Effector memory CD8-positive, alpha-beta T cell (primary cell): ENCODE measurements at places on chromosomes 1 and 21.

GRCh38 chr1:27358928-27359313 is 7.8 kb downstream of the MAP3K6 start:
- no peak for DNase-seq

- DNase-seq = peak; percentile 22
Observed at GRCh38 chr1:13228343-13228781, 2.4 kb upstream of the PRAMEF18 start.

GRCh38 chr21:44854391-44854663 is 19.2 kb downstream of the PTTG1IP start:
- DNase-seq = no peak

DNA sequence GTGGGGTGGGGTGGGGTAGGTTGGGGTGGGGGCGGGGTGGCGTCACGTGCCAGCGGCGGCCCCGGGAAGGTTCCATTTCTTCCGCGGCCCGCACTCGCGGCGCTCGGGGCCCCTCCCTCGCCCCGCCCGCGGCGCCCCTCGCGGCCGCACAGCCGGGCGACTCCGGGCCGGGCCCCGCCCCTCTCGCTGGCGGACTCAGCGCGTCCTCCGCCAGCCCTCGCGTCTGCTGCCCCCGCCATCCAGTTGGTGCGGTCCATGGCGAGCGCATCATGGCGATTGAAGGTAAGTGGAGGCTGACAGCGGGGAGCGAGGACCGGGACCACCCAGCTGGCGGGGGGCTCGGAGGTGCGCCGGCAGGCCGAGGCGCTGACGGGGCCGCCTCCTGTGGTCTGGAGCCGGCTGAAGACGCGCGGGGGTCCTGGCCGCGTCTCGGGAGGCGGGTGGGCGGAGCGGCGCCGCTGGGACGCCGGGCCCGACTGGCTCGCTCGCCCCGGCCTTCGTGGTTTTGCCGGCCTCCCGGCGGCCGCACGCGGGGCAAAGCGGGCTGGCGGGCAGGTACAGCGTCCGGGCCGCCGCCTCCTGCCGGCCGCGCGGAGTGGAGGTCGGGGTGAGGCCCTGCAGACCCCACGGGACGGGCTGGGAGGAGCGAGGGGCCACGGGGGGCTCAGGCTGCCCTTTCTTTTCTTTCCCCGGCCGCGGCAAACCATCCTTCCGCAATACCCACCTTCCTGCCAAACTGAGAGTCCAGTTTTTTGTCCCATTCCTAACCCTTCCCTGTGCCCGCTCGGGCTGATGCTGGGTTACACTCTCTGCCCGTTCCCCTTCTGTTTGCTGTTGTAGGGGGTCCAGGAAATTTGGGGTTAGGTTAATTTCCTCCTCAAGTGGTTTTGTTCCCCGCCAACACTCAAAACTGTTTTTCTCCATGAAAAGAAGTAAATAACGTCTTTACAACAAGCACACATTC is at the start of gene SYT14:
Gene SYT14, plus strand, starts transcription at position 222 of the 964 bp plus-strand sequence. Its CDS starts 48 bp downstream, at position 270.
- DNase-seq = no peak

DNA sequence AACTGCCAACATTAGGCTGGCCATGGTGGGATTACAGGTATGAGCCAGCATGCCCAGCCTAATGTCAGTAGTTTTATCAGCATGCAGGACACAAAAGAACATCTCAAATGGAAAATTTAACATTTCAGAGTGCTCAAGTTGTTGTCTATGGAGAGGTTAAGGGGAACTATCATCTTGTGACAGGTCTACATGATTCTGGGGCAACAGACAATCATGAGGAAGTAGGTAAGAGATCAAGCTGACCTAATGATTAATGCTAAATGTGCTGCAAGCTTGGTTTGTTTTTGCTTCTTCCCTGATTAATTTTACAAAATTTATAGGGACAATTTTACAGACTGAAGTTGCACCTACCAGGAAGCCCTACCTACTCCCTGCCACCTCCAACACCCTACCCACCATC is 36.6 kb downstream of the FMO4 start:
- DNase-seq = no peak

DNA sequence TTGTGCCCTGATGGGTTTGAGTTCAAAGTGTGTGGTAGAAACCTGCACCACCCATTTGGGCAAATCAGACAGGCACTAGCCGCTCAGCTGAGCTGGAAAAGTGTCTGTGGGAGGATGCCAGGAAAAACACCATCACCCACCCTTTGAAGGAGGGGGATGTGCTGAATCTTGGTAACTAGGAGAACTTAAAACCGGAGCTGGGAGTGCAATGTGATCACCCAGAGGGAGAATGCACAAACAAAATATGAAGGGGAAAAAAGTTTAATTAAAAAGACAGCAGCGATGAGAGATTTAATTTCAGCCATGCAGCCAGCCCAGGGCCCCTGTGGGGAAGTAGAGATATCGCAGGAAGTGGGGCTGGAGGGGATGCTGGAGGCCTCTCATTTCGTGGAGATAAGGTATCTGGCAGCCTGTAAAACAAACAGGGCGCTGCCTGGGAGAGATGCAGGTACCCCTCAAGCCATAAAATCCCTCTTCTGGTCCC is 86.8 kb upstream of the BCAR3 start:
- no peak for DNase-seq

- no peak for DNase-seq
Observed at GRCh38 chr1:35441926-35442579, 115.2 kb downstream of the KIAA0319L start.

GRCh38 chr1:187067160-187067559 is 238.4 kb downstream of the PLA2G4A start:
- DNase-seq = no peak

GRCh38 chr1:83717785-83718184 is 281.1 kb downstream of the TTLL7 start:
- DNase-seq = no peak

DNA sequence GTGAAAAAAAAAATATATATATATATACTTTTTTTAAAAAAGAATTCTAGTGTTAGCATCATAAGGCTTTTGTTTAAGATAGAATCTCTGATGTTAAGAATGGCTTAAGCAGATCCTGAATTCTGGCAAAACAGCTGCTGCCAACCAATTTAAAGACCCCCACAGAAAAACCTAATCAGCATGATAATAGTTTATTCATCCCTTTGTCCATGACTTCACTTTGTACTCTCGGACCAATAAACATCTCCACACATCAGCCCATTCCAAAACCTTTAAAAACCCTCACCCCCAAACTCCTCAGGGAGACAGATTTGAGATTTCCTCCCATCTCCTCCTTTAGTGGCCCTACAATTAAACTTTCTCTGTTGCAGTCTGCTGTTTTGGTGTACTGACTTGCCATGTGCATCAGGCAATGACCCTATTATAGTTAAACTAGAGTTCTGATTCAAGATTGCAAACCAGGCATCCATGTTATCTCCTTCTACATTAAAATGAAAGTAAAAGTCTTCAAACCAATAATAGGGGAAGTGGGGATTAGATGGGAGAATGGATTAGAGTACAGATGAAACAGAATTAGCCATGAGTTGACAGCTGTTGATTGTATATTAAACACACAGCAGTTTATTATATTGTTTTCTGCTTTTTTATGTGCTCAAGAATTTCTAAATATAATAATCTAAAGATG is 9.8 kb upstream of the PHTF1 start:
- DNase-seq = no peak

DNA sequence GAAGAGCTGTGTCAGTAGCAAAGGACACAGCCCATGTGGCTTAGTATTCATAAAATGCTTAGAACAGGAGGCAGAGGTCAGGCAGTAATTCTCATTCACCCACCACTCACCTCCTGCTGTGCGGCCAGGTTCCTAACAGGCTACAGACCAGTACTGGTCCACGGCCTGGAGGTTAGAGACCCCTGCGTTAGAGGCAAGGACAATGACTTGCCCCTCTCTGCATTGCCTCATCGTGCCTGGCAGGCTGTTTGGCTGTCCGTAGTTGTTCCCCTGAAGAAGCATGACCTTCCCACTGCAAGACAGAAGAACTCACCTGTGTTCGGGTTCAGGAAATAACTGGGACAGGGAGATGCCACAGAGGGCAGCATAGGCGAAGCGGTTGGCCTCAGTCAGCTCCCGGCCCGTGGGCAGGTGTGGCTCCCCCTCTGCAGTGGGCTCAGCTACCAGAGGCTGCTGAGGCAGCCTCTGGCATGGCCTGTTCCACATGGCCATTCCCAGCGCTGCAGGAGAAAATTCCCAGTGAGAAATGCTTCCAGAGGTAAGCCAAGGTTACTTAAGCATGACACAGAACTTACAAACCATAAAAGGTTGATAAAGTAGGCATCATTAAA is 19.3 kb downstream of the TMCO4 start:
- DNase-seq = no peak

DNA sequence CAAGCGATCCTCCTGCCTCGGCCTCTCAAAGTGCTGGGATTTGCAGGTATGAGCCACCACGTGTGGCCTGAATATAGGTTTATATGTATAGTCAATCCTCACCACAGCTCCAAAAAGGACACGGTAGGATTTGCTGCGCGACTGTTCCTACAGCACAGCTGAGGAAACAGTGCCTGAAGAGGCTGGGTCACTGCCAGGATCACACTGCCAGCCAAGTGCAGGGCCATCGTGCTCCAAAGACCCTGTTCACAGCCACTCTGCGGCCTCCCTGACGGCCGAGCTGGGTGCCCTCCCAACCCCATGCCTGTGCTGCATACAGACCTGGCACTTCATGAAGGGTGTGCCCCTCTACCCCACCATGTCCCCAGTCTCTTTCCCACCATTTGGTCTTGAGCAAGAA is 71.4 kb downstream of the MRPL37 start:
- no peak for DNase-seq

DNA sequence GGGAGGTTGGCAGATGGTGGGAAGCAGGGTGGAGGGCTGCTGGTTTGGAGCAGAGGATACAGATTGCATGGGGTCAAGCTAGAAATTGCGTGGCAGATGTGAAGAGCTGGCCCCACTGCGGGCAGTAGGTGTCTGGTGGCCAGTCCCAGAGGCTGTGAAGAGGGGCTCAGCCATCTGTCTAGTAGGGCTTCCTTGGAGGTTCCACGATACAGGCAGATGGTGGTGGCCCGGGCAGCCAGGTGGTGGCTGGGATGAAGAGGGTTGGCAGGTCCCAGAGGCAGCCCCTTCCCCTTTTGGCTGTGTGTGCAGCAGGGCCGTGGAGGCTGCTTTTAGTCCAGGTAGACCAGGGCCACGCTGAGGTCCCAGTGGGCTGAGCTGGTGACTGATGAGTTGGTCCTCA is 16.6 kb downstream of the PSEN2 start:
- no peak for DNase-seq

DNA sequence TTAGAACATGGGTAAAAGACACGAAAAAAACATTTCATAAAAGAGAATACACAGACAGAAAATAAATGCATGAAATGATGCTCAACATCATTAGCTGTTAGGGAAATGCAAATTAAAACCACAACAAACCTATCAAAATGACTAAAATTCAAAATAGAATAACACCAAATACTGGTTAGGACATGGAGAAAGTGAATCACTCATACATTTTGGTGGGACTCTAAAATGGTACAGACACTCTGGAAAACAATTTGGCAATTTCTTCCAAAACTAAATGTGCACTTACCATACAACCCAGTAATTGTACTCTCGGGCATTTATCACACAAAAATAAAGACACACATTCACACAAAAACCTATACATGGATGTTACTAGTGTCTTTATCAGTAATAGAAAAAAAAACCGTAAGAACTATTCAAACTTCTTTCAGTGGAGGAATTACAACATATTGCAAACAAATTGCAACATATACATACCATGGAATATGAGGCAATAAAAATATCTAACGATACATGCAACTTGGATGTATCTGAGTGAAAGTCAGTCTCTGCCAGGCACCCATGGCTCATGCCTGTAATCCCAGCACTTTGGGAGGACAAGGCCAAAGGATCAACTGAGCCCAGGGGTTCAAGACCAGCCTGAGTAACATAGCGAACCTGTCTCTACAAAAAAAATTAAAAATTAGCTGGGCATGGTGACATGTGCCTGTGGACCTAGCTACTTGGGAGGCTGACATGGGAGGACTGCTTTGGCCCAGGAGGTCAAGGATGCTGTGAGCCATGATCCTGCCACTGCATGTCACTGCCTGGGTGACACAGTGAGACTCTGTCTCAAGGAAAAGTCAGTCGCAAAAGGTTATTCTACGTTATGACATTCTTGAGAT is 19.6 kb downstream of the HSF2BP start:
- DNase-seq = no peak

DNA sequence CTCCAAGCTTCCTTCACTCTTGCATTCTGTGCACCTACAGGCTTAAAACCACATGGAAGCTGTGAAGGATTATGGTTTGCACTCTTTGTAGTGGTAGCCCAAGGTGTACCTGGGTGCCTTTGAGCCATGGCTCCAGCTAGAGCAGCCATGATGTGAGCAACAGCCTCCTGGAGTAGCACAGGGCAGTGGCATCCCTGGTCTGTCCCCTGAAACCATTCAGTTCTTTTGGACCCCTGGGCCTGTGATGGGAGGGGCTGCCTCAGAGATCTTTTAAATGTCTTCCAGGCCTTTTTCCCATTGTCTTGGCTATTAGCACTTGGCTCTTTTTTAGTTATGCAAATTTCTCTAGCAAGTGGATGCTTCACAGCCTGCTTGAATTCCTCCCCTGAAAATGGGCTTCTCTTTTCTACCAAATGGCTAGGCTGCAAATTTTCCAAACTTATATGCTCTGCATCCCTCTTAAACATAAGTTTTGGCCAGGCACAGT is 47.4 kb downstream of the CLCA4 start:
- no peak for DNase-seq

- no peak for DNase-seq
Observed at GRCh38 chr1:52060822-52061221, 4.7 kb downstream of the BTF3L4 start.

DNA sequence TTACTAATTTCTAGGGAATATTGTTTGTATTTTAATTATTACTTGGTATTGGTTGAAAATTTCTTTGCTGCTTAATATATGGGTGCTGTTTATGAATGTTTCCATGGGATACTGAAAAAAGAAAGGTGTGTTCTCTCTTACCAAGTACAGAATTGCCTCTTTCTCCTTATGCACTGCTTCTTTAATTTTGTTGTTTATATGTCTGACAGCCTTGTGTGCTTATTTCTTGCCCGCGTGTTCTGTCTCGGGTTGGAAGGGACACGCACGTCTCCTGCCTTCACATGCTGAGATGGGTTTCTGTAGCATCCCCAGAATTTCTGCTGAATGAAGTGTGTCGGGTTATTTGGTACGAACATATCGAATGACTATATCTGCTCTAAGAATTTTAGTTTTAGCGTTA is 51.1 kb downstream of the AGPAT3 start:
- no peak for DNase-seq

DNA sequence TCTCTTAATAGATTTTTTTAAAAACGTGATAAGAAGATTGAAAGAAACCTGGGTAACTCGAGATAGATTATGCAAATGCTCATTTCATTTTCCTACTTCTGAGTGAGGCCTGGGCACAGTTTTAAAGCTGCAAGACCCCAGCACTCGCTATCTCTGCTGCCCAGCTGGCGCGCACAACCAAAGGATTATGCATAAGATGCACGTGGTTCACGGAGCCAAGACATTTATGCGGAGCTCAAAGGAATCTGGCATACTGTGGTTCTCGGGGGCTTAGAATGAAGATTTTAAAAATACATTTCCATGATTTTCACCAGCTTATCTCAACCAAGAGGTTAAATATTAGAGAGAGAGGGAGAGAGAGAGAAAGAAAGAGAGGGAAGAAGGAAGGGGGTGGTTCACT is 210.9 kb downstream of the DSCAM start:
- no peak for DNase-seq

- DNase-seq = no peak
Observed at GRCh38 chr1:69167876-69168275, 399.8 kb upstream of the LRRC7 start.
